ENCODE measurements at places on chromosomes 5 and 9.

GRCh38 chr9:26054600-26055520 is 376.6 kb upstream of the TUSC1 start:
- no peak for DNase-seq

DNA sequence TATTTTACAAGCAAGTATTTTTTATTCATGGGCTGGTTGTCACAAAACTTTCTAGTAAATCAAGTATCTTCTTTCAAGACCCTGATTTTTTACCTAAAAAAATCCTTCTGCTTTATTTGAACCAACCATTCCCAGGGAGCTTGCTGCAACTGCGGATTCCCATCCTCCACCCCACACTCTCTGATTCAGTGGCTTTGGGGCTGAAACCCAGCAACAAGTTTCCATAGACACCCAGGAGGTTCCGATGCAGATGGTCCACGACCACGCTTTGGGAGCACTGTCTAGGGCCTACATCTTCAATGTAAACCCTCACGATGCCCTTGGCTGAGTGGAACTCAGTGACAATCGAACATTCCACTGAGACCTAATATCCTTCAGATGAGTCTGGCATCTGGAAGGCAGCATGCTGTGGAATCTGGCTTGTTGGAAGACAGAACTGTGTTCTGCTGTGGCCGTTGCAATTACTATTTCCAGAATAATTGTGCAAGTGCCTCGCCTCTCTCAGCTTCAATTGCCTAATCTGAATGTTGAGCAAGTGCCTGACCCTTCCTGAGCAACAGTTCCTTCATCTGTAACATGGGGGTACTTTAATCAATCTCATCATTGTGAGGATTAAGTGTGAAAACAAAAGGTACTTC is 105.1 kb downstream of the INSYN2B start:
- DNase-seq: no peak

GRCh38 chr9:124392871-124393460 is 22.3 kb downstream of the PSMB7 start:
- DNase-seq: no peak

GRCh38 chr5:28390341-28390740 is 1352.0 kb upstream of the CDH9 start:
- DNase-seq: no peak

DNA sequence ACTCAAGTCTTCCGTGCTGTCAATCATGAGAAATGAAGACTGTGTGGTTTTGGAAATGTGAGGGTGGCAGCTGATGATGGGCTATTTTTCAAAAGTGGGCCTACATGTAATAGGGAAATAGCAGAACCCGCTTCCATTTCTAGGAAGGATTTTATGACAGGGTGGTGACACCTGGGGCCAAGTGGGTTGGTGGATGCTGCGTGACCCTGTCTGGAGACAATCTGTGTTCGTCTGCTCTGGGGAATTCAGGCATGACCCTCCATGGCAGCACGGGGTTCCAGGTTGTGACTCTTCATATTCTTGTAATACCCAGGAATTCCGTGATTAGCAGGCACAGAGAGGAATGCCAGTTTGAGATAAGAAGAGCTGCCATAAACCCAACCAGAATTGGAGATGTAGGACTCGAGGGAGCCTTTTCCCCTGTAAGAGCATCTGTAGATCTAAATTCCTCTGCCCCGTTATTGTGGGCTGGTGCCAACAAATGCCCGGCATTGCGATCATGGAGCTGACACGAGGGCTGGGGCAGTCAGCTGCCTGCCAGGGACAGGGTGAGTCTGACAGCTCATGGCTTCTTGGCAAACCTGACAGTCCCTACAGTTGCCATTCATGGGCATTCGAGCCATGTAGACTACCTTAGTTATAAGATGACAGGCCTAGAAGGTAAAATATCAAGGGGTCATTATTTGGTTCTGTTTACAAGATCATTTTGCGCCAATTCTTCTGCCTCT is 279.7 kb downstream of the GADD45G start:
- DNase-seq: no peak

DNA sequence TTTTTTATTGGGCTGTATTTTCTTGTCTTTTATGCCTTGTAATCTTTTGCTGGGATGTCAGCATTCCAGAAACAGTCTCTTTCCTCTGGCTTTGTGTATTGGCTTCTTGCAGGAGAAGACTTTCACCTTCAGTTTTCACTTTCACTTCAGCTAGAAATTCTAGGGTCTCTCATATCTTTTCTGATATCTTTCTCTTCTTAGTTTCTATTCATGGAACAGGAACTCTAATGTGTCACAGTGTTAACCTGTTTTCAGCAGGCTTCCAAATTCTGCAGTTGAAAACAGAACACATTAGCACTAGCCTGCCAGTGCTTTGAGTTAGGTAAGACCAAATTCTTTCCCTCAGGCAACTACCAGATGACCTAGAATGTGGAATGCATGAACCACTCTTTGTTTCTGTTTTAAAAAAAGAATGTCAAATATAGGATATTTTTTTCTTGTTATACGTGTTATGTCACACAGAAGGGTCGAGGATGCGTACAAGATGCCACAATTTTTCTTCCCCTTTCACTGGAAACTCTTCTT is 164.7 kb downstream of the TUSC1 start:
- no peak for DNase-seq

- no peak for DNase-seq
Measured at GRCh38 chr9:135046739-135047350, 40.6 kb upstream of the OLFM1 start.

DNA sequence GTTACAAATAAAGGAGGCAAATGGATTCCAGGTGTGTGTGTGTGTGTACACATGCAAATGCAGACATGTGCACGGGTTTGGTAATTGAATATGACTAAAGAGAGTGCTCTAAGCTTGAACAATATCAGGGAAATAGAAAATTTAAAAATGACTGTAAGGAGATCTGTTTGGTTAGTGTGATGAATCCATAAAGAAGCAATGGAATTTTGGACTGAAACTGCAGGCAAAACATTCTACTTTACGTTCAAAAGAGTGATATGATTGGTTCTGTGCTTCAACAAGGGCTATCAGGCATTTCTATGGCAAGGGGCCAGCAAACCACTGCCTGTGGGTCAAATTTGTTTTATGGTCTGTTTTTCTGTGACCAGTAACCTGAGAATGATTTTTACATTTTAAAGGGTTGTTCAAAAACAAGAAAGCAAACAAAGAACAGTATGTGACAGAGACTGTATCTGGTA is 332.8 kb upstream of the KLF9 start:
- no peak for DNase-seq

DNA sequence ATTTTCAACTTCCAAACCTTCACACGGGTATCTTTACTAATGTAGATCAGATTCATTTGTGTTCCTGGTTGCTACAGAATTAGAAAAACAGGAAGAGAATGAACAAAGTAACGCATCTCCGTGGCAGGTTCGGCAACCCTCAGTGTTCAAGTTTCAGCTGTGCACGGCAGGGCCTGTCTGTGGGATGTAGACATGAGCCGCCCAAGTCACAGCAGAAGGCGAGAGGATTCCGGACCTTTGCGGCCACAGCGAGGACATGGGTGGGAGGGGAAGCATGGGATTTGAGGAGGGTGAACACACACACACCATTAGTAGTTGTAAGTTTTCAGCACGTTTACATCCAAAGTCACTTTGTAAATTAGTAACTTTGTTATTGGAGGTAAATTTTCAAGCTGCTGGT is 31.7 kb upstream of the CEP72 start:
- DNase-seq: no peak

DNA sequence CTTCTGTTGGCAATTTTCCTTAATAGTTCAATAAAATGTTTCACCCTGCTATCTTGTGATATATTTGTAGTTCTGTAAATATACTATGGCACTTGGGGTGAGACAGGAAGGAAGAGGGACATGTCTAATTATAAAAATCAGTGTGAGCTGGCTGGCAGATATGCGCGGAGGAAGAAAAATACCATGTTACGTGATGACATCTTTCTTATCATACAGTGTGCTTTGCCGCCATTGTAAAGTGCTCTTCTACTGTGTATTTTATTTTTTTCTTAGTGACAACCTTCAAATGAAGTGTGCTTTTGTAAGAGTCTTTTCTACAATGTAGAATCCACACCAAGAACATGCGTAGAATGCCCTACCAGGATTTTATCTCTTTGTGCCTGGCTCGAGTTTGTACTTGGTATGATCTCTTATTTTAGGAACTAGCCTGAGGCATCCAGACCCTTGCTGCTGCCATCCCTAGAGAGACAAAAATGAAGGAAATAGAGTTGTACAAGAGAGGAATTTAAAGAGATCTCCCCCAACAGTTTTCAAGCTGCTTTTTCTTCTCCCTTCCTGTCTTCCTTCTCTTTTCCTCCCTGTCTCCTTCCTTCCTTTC is 46.7 kb upstream of the RIOK2 start:
- DNase-seq: no peak

DNA sequence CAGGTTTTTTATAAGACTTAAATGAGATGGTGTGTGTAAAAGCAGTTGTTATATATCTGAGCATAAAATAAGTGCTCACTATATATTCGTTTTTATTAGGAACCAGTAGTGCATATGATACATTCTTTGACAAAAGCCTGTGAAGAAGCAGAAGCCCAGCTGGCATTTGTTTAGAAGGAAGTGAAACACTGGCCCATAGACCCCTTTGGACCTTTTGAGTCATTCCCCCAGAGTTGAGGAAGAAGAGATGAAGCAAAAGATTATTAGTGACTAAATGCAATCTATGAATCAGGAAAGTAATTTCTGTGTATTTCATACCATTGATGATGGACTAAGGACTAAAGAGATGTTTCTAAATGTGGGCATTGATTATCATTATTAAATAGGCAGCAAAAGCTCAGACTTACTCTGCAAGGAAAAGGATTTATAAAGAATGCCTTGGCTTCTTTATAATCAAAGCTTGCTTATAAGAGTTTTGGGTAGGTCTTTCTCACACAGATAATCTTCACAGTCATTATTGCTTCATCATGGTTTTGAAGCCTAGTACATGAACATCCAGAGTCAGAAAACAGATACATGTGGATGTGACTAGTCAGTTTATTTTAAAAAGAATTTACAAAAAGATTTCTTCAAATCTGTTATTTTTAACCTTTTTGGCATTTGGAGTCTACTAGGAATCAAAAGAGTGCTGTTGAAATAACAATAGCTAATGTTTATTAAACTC is 16.9 kb upstream of the FER start:
- no peak for DNase-seq

DNA sequence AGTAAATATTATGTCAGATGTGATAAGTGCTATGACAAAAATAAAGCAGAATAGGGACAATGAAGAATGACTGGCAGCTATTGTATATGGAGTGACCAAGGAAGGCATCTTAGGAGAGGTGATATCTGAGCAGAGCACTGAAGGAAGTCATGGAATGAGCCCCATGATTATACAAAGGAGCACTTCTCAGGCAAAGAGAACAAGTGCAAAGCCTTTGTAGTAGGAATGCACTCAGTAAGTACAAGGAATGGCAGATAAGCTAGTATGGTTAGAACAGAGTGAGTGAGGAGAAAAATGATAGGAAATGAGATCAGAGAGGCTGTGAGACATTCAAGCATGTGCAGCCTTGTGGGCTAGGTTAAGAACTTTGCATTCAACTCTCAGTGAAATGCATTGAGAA is 214.8 kb downstream of the LURAP1L start:
- DNase-seq: no peak

GRCh38 chr9:72185561-72185960 is 36.3 kb downstream of the GDA start:
- no peak for DNase-seq

- DNase-seq: no peak
Measured at GRCh38 chr5:130923543-130924124, 241.4 kb downstream of the HINT1 start.

DNA sequence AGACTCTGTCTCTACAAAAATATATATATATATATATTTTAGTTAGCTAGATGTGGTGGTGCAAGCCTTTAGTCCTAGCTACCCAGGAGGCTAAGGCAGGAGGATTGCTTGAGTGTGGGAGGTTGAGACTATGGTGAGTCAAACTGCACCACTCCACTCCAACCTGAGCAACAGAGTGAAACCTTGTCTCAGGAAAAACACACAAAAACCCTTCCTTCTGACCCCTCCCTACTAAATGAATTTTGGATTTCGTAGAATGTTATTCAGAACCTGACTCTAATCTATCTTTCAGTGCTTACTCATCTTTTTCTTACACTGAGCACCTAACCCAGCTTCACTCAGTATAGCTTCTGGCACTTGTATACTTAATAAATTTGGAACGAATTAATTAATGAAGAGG is 35.2 kb upstream of the IL7R start:
- no peak for DNase-seq

GRCh38 chr5:138985683-138986082 is 110.5 kb upstream of the LRRTM2 start:
- no peak for DNase-seq

DNA sequence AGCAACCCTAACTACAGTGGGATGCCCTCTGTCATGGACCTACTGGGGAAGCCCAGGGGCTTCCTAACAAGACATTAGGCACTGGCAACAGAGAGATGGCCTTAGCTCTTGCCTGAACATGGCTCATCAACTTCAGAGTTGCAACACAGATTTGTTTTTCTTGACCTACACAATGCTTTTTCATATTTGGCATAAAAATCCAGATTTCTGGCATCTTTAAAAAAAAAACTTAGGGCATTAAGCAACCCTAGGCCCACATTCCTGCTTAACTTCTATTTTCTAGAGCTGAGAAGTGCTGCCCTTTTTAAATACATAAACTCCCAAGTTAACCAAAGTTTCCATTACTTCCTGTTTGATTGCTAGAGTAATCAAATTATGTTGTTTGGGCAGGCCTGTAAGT is 8.0 kb downstream of the GRIA1 start:
- DNase-seq: no peak

DNA sequence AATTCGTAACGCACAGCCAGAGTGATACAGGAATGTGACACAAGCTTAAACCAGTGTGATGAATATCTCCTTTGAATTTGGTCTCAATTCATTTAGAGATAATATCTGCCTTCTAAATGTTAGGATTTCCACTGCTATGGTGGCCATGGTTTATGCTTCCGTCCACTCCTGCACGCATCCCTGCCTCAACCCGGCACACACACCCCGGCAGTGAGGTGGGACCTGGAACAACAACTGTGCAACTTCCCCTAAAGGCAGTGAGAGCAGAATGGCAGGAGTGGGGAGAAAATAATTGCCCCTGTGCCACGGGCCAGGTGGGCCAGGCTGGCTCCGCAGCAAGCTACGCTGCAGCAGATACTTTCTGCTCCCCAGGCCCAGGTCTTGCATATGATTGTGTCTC is 72.6 kb upstream of the CPEB4 start:
- DNase-seq: no peak

GRCh38 chr5:118371973-118372831 is 616.1 kb downstream of the DTWD2 start:
- DNase-seq: no peak

Data from effector CD8-positive, alpha-beta T cell (primary cell).